BE2C (cell line): ENCODE measurements at places on chromosomes 12 and 14.

DNA sequence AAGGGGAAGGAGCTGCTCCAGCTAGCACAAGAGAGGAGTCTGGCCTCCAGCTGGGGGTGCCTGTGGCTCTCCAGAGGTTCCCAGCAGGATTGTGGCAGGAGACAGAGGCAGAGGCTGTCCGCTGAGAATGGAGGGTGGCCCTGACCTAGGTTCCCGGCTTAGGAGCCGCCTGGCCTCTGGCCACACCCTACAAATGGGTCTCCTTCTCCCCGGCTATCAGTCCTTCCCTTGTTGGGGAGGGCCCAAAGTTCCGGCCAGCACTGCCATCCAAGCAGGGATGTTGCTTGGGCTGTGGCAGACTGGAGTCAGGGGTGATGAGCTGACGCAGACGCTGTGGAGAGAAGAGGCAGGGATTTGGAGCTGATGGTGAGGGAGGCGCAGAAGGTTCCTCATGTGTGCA lies 23.1 kb downstream of the SLC6A12 start:
- no peak for DNase-seq

GRCh38 chr12:131076296-131076695 lies 122.6 kb downstream of the ADGRD1 start:
- DNase-seq, result no peak

- DNase-seq, result peak; percentile 23
These were observed 379.8 kb downstream of the VRK1 start for GRCh38 chr14:97177016-97177415.

- no peak for DNase-seq
These were observed 8.3 kb downstream of the EMG1 start for GRCh38 chr12:6979021-6979420.

- no peak for DNase-seq
These were observed 206.8 kb downstream of the DACT1 start for GRCh38 chr14:58844544-58844943.

DNA sequence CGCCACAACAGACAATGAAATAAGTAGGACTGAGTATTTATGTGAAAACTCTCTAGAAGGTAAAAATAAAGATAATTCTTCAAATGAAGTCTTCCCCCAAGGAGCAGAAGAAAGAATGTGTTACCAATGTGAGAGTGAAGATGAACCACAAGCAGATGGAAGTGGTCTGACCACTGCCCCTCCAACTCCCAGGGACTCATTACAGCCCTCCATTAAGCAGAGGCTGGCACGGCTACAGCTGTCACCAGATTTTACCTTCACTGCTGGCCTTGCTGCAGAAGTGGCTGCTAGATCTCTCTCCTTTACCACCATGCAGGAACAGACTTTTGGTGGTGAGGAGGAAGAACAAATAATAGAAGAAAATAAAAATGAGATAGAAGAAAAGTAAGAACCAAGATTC lies 82.7 kb downstream of the VEZT start:
- no peak for DNase-seq

DNA sequence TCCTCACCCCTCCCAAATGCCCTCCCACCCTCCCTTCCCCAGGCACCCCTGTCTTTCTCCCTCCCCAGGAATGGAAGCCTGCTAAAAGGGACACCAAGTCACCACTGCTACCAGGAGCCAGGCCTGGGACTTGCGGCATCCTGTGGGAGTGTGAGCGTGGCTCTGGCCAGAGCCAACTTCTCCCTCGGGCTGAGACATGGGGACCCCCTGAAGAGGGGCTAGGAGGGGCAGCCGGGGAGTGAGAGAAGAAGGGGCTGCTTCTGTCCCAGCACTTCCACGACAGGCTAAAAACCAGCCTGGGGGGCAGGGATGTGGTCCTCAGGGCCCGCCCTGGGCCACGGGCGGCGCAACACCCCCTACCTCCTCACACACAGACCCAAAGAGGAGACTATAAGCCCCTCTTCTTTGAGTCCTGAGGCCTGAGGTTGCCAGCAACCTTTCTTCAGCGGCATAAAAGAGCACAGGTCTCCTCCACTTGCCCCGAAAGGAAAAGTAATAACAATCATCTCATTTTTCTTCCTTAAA lies 278.9 kb downstream of the DPF3 start:
- no peak for DNase-seq

DNA sequence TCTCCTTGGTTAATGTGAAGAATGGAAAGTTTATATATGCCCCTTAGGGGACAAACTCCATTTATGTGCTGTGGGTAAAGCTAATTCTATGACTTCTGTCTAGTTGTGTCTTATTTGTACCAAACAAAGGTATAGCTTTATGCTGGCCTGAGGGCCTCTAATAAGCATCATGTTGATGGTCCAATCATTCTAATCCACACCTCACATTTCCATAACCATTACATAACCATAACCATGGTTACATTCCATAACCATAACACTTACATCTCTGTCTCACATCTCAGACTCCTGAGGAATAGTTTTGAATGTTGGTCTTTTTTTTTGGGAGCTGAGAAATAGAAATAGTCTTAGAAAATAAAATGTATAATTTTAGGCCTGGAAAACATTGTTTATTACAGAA lies 1097.1 kb downstream of the FLRT2 start:
- DNase-seq, result no peak

- no peak for DNase-seq
These were observed 55.1 kb downstream of the MNAT1 start for GRCh38 chr14:60789656-60790055.

DNA sequence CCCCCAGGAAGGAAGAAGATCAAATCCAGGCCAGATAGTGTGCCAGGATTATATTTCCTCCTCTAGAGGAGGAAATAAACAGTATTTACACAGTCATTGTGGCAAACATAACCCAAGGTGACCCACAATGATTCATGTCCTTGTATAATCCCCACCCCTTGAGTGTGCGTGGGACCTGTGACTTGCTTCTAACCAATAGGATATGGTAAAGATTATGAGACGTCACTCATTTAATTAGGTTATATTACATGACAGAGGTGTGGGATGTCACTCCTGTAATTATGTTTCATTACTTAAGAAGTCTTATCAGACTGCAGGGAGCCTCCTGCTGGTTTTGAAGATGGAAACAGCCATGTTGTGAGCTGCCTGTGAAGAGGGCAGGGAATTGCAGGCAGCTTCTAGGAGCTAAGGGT lies 12.2 kb upstream of the CATSPERB start:
- DNase-seq, result no peak
